GM04504 (cell line): ENCODE measurements at places on chromosomes 6 and 20.

DNA sequence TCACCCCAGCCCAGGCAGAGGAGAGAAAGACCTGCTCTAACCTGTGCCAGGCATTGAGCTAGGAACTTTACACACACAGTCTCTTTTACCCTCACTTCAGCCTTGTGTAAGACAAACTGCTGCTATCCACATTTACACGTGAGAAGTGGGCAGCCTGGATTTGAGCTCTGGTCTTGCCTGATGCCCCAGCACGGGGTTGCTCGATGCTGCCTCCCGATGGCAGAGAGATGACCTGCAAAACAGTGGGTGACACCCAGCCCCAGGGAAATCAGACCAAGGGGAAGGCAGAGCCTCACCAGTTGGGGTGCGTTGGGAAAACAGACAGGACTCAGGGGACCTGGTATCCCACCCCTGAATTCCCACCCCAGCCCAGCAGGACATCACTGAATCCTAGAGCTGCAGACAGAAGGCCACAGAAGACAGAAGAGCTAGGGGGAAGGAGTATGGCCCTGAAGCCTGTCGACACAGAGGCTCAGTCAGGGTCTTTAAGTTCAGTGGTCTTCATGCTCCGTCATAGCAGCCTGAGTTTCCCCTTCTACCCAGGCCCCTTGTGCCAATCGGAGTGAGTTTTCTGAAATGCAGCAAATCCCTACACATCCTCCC, 990 bp downstream of the BPI start:
- no peak for DNase-seq

- DNase-seq, result no peak
Observed at GRCh38 chr6:140076105-140076504, 701.7 kb upstream of the CITED2 start.

DNA sequence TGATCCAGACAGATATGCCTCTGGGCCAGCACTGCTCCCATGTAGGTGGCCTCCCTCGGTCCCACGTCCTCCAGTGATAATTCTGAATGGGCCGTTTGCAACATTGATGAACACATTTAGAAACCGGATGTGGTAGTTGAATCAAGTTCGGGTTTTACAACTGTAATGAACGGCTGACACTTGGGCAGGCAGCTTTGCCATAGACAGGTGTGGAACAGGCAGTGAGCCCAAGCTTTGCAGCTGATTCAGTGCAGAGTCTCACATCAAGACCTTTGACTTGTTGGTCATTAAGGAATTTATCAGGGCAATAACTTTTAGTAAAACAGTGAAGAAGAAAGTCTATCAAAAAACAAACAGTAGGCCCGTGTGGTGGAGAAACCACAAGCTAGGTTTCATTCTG, 466.6 kb upstream of the AGPAT4 start:
- no peak for DNase-seq

DNA sequence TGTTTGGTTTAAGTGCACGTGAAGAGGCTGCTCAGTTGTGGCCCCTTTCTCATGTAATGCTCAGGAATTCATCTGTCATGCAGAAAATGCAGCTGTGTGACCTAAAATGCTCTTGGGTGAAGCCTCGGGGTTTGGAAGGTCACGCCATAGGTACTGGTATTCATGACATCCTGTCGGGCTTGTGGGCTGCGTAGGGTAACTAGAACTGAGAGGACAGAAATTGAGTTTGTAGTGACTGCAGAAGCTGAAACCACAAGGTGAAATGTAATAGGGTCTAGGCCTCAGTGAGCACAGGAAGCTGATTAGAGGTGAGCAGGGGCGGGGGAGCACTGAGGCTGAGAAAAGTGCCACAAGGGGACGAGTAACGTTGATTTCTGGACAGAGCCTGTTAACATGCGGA, 128.8 kb downstream of the SOBP start:
- no peak for DNase-seq

- DNase-seq, result no peak
Observed at GRCh38 chr20:19098806-19099578, 113.5 kb upstream of the SLC24A3 start.

GRCh38 chr20:2302384-2303060, 6.7 kb downstream of the TGM3 start:
- no peak for DNase-seq

DNA sequence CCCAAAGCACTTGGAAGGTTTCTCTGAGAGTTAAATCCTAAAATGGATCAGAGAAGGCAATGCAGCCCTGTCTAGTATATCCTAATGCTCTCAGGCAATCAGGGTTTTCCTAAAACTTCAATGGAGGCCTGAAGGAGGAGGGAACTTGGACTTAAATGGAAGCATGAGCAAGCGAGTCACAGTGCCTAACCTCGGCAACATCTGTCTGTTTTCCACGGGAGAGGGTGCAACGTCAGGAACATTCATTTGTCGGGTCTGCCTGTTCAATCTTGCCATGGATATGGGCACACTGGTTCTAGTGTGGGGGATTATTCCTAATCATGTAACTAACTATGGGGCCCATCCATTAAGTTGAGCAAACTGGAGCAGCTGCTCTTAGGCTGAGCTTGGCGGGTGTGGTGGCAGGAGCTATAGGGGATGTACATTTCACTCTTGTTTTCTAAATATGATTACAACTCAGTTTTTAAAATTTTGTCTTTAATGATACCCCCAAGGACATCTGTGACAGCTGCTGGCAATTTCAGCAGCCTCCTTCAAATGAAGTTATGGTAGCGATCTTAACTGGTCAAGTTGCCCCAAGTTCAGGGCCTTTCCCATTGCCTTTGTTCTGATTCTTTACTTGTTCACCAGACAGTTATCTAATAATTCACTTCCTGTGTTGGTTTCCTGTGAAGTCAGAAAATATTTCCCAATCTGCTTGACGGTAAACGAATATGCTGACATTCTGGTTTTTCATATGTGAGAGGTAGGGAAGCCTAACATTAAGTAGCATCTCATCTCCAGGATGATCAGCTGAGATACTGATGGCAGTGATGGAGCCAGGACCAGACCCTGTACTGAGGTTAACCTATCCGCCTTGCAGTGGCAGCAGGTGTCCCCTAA, 21.6 kb downstream of the DSE start:
- no peak for DNase-seq

GRCh38 chr6:26183581-26184366, 96.5 kb downstream of the HFE start:
- DNase-seq, result peak; percentile 75

DNA sequence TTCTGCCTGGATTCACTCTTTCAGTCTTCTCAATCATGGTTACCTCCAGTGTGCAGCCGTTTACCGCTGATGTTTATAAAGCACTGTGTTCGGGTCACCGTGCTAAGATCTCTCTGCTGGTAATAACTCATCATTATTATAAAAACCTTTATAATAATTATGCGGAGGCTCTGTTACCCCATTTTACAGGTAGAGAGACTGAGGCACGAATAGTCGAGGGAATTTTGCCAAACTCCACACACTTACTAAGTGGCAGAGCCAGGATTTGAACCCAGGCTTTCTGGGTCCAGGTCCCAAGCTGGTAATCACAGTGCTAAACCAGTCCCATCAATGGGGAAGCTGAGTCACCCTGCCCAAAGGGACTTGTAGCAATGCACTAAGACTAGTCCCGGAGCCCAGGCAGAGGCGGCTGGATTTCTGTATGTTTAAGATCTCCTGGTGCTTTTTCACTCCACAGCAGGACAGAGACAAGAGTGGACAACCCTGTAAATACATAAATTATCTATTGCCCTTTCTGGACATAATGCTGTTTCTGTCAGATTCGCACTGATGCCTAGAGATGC, 48.1 kb downstream of the SYNJ2 start:
- no peak for DNase-seq

DNA sequence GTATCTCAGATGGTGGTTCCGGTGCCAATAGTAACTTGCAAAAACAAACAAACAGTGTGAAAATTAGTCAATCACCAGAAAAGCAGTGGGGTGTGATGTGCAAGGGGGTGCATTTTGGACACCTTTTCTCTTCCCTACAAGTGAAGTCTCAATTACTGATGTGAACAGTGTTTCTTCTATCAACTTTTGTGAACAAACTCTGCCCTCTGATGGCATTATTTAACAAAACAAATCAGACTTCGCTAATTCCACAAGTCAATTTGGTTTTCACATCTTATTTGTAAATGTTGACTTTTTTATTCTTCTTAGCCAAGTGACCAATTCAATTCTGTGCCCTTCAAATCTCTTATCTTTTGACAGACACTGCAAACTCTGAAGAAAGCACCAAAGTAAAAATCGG, 212.2 kb downstream of the UST start:
- no peak for DNase-seq

GRCh38 chr6:67933278-67933677, 701.8 kb upstream of the ADGRB3 start:
- DNase-seq, result no peak

- DNase-seq, result peak; percentile 42
Observed at GRCh38 chr6:83920017-83920416, 60.5 kb downstream of the CYB5R4 start.

GRCh38 chr6:134619789-134620188, 301.9 kb upstream of the SGK1 start:
- no peak for DNase-seq

GRCh38 chr6:158818581-158819212, 471 bp downstream of the EZR start:
- DNase-seq, result no peak
